ENCODE measurements at places on chromosomes 7 and 10. TPM values are rescaled to one million over a fixed set of nuclear protein-coding genes. Genes with fewer than 3 reads are reported as not detected.

GRCh38 chr7:30240106-30240800 lies 44.1 kb upstream of the ZNRF2 start:
- DNase-seq = no peak

- no peak for DNase-seq
Measured at GRCh38 chr10:20162123-20162522, 345.9 kb downstream of the PLXDC2 start.

The KCP gene
- 1.1 TPM for total RNA-seq

GRCh38 chr10:80356989-80357850 lies 639 bp downstream of the DYDC2 start:
- no peak for DNase-seq

DNA sequence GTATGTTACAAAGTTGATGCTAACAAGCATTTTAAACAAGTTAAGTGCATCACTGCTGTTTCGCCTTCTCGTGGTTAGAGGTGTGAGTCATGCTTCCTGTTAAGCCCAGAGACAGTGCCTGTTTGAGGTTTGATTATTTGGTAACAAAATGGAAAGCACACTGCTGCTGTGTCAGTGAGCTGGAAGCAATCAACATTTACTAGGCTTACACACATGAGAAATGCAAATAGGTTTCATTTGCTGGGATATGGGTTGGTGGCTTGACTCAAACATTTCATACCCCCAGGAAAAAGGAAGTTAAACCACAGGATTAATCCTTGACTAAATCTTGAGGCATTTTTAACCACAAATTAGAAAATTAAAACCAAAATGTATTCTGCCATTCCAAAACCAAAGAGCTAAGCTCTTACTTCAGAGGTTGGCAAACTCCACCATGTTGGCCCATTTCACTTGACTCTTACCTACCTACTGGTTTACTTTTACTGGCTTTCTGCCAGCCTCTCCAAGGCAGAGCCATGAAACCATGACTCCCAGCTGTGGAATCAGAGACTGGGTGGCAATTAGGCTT lies 139.2 kb downstream of the ETV1 start:
- peak; percentile 62 for DNase-seq

GRCh38 chr7:21059069-21059468 lies 272.4 kb upstream of the SP8 start:
- DNase-seq = no peak

DNA sequence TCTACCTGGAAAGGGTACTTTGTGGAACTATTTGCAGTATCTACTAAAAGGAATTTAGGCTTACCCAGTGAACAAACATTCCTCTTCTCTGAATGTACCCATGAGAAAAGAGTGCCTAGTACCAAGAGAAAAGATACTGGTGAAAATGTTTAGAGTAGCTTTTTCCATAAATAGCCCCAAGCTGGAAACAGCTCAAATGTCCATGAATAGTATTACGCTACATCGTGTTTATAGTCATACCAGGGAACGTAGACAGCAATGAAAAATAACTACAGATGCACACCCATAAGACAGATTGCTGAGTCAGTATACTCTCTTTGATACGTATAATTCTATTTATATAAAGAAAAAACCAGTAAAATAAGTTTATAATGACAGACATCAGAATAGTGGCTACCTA lies 285.9 kb downstream of the KLF6 start:
- DNase-seq = peak; percentile 25

- no peak for DNase-seq
Measured at GRCh38 chr7:42868480-42868879, 43.4 kb downstream of the C7orf25 start.

The AGR3 gene
- not detected for total RNA-seq

- peak; percentile 54 for DNase-seq
Measured at GRCh38 chr10:69883310-69884023, 81.8 kb downstream of the COL13A1 start.

The NPFFR1 gene
- not detected for total RNA-seq

The RNLS gene
- total RNA-seq = 23.0 TPM

GRCh38 chr7:47556511-47557180 lies 25.3 kb downstream of the TNS3 start:
- DNase-seq = peak; percentile 92

DNA sequence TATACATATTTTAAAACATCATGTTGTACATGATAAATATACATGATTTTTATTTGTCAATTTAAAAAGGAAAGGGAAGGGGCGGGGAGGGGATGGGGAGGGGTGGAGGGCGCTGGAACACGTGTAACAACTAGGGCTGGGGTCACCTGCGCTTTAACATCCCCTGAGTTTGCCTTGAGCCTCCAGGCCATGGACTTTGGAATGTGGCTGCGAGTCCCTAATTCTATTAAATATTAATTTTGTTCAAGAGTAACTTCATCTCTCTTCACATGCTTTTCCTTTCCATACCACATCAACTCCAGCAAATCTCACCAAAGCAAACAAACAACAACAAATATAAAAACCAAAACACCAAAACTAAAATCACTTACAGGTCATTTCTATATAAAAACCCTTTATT lies 10.6 kb downstream of the IFIT5 start:
- no peak for DNase-seq

Data from osteoblast (primary cell).